ENCODE measurements at places on chromosomes 2 and 18.

DNA sequence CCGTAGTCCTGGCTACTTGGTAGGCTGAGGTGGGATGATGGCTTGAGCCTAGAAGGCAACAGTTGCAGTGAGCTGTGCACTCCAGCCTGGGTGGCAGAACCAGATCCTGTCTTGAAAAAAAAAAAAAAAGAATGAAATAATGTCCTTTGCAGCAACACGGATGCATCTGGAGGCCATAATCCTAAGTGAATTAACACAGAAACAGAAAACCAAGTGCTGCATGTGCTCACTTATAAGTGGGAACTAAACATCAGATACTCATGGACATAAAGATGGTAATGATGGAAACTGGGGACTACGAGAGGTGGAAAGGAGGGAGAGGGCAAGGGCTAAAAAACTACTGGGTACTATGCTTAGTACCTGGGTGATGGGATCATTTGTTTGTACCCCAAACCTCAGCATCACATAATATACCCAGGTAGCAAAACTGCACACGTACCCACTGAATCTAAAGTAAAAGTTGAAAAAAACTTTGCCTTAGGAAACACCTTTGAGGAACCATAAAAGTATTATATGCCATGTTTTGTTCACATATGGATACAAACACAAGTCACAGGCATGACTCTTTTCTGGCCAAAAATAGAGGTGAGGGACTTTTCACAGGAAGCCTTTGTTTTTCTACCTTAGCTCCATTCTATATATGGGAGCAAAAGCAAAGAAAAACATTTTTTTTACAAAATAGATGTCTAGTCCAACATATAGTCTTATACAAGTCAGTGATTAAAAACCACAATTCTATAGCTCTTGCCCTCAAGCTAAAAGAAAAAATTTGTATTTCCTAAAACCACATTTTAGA lies 36.6 kb downstream of the GPR155 start:
- no peak for DNase-seq

- DNase-seq, result no peak
Measured at GRCh38 chr18:35158728-35159450, 81.9 kb upstream of the ZNF397 start.

GRCh38 chr18:23468753-23469459 lies 15.8 kb downstream of the RIOK3 start:
- no peak for DNase-seq

- no peak for DNase-seq
Measured at GRCh38 chr2:211609127-211609526, 929.5 kb downstream of the ERBB4 start.

DNA sequence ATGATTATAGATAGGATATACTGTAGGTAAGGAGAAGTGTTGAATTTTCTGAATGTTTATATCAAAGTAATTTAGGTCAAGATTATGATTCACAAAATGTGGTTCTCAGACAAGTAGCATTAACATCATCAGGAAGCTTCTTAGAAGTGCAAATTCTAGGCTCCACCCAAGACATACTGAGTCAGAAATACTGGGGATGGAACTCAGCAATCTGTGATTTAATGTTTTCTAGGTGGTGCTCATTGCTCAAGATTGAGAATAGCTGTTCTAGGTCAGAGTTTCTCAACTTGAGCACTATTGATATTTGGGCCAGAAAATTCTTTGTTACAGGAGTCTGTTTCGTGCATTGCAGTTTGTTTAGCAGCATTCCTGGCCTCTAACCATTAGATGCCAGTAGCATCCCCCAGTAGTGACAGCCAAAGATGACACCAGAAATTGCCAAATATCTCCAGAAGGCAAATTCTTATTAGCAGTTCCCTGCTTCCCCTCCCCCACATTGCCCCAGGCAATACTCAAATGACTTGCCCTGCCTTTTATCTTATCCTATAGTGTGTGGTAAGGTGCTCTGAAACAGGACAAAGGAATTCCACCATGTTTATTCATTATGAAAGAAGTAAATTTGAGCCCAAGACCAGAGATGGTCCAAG lies 1001.2 kb downstream of the DPP10 start:
- DNase-seq, result no peak

GRCh38 chr2:231715499-231715837 lies 7.1 kb downstream of the PTMA start:
- DNase-seq, result no peak

DNA sequence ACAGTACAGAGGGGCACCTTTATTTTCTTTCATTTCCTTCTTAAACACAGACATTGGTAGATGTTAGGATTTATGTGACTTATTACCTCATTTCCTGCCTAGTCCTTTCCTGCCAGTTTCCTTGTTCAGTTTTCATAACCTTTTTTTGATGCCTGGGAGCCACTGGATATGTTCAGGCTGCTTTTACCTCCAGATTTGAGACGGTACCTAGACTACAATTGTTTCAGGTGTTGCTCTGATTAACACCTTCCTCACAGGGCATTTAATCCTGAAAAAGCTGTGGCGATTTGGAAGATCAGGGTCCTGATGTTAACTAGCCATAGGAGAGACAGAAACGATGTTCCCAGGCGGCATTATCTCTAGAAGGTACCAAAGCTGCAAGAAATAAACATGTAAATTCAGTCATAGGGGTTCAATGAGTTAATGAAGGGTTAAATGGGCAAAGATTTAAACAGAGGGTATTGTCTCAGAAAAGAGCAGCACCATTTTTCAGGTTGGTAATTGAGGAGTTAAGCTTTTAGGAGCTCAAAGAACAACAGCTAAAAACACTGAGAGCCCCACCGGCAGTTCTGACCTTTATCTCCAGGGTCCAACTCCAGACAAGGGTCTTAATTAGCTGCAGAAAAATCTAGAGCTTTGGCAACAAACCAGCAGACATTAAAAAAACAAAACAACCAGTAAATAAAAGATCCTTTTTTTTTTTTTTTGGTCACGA lies 93.3 kb downstream of the HRH4 start:
- peak; percentile 32 for DNase-seq

DNA sequence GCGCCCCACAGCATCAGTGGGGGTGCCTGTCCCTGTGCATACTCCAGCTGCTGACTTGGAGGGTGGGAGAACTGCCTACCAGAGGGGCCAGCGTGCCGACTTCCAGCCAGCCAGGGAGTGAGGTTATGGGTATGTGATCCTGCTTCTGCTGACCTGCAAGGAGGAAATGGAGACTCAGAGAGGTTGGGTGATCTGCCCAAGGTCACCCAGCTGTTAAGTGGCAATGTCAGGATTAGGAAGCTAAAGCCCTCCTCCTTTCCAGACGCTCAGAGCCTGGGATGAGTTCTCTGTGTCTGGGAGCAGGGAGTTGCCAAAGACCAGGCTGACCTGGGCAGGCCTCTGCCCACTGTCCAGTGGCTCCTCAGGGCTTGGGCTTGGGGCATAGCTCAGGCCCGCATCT lies 169.6 kb downstream of the GLI2 start:
- no peak for DNase-seq

- no peak for DNase-seq
Measured at GRCh38 chr2:70935468-70936164, at the start of gene ATP6V1B1. Gene ATP6V1B1 (plus strand): TSS chr2:70935900. CDS start chr2:70935955, 55 bp downstream.

DNA sequence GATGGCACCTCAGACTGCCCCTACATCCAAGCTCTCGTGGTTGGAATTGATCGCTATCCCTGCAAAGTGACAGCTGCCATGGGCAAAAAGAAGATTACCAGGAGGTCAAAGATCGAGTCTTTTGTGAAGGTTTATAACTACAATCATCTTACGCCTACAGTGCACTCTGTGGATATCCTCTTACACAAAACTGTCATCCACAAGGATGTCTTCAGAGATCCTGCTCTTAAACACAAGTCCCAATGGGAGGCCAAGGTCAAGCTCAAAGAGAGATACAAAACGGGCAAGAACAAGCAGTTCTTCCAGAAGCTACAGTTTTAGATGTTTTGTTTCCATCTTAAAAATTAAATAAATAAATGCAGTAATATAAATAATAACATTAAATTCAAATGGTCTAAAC lies 45.4 kb downstream of the INO80D start:
- DNase-seq, result no peak

DNA sequence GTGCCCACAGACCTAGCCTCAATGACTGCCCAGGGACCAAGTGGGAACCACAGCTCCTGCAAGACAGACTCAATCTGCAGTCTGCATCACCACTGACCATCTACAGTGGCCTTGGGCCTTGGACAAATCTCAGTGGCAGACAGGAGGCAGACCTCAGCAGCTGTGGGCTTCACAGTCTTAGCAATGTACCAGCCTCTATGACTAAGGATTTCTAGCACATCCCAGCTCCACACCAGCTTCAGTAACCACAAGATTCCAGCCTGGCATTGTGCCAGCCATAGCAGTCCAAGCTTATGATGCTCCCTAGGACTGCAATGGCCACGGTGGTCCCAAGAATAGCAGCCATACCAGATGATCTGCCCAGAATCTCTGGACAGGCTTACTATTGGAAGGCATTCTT lies 19.6 kb upstream of the WDR75 start:
- peak; percentile 87 for DNase-seq

- DNase-seq, result no peak
Measured at GRCh38 chr2:219562049-219563020, 9.0 kb downstream of the OBSL1 start.

DNA sequence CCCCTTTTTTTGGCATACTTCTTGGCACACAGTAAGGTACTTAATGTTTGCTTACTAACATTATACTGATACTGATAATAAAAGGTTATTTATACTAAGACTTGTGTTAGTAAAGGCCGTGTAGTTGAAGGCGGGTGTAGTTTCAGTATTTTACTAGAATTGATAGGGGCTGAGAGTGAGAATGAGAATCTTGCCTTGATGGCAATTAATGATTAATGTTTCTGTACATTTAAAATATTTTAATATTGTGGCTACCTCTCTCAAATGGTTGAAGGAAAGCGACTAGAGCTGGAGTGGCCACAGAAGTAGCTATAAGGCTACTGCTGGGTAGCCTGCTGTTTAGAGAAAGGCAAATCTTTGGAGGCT lies 29.3 kb downstream of the PELI1 start:
- DNase-seq, result no peak

- peak; percentile 91 for DNase-seq
Measured at GRCh38 chr2:69253611-69254301, 133.3 kb downstream of the GFPT1 start.

GRCh38 chr2:151823651-151824050 lies 4.6 kb downstream of the ARL5A start:
- no peak for DNase-seq

- no peak for DNase-seq
Measured at GRCh38 chr2:158687315-158687714, 107.8 kb upstream of the DAPL1 start.

- peak; percentile 70 for DNase-seq
Measured at GRCh38 chr2:176665086-176665485, 395.8 kb downstream of the MTX2 start.

DNA sequence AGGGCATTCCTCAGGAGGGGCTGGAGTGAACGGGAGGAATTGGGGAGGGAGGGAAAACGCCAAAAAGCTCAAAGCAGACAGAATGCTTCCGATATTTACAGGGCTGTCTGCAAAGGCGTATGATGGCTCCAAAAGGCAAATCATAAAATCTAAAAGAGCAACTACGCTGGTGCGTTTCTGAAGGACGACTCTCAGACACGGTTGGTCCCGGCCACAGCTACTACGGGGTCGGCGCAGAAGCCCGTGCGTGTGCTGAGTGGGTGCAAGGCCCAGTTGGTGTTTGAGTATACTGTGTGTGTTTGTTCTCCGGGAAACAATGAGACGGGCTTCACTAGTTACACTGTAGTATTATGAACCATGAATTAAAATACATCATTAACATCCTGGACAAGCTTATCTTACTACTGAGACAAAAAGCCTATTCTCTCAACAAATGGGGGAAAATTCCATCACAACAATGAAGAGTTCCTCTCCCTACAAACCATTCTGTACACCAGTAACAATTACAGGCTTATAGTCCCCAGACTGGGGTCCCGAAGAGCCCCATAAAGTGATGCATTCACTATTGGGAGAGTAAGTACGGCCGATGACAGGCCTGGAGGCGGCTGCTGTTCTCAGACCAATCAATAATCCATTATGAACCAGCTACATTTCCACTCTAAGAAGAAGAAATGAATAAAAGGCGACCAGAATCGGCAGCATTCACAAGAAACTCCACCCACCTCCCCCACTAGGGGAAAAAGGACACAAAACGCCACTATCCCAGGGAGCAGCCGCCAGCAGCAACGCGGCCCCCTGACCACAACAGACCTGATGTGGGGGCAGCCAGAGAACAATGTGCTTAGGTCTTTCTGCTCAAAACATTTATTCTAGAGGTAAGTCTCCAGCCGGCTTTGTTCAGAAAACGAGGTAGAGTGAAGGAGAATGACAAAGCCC lies 43.4 kb downstream of the ZNF516 start:
- no peak for DNase-seq

DNA sequence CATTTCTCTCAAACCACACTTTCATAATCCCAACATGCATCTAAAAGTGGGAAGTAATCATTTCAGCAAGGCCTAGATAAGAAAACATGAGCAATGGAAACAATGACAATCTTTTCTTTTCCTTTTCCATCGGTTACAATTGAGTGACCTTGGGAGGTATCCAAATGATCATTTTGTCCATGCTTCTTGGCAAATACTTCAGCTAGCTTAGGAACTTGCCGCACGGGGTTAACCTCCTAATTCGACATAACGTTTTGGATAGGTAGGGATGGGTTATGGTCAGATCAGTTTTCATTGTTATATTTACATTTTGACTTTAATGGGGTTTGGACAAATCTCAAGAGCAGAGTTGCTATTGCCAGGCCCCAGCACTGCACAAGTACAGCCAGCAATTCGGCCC lies 4.6 kb upstream of the PTPRM start:
- no peak for DNase-seq

DNA sequence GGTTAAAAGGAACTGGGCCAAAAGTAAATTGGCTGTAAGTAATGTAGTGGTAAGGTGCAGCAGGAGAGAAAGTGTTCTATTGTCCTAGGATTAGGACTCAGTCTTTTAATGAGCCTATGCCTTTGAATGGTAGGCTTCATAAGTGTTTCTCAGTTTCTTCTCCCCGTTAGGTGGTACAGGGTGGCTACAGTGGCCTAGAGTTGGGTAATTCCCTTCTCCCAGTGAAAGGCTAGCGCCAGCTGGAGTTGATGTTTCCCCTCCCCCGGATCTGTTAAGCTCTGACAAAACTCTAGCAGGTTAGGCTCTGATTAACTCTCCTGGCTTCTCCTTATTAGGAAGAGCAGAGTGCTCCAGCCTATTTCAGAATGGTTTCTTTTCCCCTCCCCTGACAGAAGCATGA lies 127.7 kb downstream of the DNAH6 start:
- peak; percentile 3 for DNase-seq

GRCh38 chr2:108169982-108170625 lies 69.7 kb upstream of the SULT1C3 start:
- peak; percentile 29 for DNase-seq

DNA sequence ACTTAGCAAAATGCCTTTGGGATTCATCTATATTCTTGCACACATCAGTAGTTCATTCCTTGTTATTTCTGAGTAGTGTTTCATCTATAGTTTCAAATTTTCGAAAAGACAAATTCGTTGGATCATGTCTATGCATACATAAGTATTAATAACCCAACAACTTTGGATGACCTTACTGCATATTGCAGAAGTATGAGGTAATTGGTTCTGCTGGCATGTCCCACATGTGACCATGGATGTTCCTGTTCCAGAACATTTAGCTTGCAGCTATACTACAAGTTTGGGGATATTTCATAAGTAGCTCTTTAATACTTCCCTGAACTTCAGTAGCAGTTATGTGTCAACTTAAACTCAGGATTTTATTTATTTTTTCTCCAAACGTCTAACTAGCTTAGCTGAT lies 44.9 kb downstream of the APLF start:
- no peak for DNase-seq

- peak; percentile 3 for DNase-seq
Measured at GRCh38 chr2:60213865-60214625, 339.4 kb downstream of the BCL11A start.

Measured in kidney tubule cell (primary cell).